Astrocyte (in vitro differentiated cells and primary cell): ENCODE measurements at places on chromosomes 12 and 14. TPM values are rescaled to one million over a fixed set of nuclear protein-coding genes. Genes with fewer than 3 reads are reported as not detected.

Gene MBIP
- 19.6 and 22.3 TPM in 2 replicates for total RNA-seq

Gene VASH1
- 13.6 and 23.6 TPM in 2 replicates for total RNA-seq

Gene GAS2L3
- 3.4 and 5.2 TPM in 2 replicates for total RNA-seq

Gene C14orf39
- 1.6 and 2.1 TPM in 2 replicates for total RNA-seq

Gene ZNF891
- total RNA-seq: 1.2 TPM in 2 replicates

Gene LARP4
- total RNA-seq: 60.4 and 63.8 TPM in 2 replicates

Gene SLC2A13
- total RNA-seq: 10.2 and 10.7 TPM in 2 replicates

Gene PDE3A
- 1.1 and 1.7 TPM in 2 replicates for total RNA-seq

Gene SINHCAF
- 91.0 and 115 TPM in 2 replicates for total RNA-seq

Gene ARG2
- total RNA-seq: 8.9 and 11.6 TPM in 2 replicates

Gene USP44
- 4.3 and 5.4 TPM in 2 replicates for total RNA-seq

Gene XPOT
- 142 and 144 TPM in 2 replicates for total RNA-seq

Gene WASHC4
- 47.3 and 51.1 TPM in 2 replicates for total RNA-seq

Gene KRT7
- 97.6 and 149 TPM in 2 replicates for total RNA-seq

Gene HOXC4
- total RNA-seq: not detected in 2 replicates

Gene LRRC10
- total RNA-seq: not detected in 2 replicates
